HepG2 (cell line): ENCODE measurements at places on chromosomes 7 and 10.

DNA sequence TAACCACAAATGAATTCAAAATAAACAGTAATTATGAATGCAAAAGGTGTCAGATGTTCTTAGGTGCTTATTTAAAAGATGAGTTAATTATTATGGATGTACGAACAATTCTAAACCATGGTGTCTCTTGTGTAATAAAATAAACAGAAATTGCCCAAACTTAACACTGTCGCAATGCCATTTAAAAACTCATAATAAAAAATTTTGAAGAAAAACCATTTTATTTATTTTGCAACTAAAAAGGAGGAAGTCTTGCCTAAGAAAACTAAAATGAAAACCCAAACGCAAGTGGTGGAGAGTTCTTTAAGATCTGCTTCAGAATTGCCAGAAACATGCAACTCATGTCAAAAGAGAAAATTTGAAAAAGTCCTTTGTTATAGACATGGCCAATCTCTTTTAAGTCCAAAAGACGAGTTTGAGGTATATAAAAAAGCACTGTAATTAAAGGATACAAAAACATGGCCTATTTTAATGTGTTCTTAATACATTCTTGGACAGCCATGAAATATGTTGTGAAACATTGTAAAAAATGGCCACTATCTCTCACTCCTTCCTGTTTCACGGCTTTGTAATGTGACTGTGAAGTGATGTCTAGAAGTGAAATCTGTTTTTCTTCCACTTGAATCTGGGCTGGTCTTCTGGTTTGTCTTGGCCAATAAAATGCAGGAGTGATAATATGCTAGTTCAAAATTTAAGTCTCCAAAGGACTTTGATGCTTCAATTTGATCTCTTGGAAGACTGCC, 322.9 kb downstream of the PRPF18 start:
- DNase-seq: no peak

DNA sequence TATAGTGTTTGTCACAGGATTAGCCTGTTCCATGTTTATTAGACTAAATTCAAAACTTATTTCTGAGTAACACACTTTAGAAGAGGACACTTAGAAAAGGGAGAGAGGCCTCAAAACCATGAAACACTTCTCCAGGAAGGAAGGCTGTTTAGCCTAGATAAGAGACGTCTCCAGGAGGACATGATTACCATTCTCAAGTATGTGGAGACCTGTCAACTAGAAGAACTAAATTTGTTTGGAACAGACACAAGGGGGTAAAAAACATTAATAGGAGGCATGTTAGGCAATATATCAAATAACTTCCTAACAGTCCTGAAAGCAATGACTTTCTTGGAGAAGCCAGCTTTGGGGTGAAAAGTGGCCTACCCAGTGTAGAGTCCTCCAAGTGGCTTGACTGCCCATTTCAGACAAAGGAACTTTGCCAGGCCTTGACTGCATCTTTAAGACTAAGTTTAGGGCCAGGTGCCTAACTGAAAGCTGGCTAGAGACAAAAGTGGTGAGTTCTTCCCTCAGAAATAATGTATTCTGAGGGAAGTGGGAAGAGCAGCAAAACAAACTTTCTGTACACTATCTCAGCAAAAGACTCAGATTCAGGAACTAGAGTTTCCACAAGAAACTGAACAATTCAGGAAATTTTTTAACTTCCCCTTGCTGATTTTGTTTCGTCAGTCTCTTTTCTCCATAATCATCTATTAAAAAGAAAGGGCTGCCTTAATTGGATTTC, 11.8 kb downstream of the NCOA4 start:
- DNase-seq: no peak

- no peak for DNase-seq
Observed at GRCh38 chr10:85786401-85786899, 580.1 kb downstream of the GRID1 start.

- DNase-seq: no peak
Observed at GRCh38 chr10:61157182-61157581, 213.2 kb upstream of the RHOBTB1 start.

DNA sequence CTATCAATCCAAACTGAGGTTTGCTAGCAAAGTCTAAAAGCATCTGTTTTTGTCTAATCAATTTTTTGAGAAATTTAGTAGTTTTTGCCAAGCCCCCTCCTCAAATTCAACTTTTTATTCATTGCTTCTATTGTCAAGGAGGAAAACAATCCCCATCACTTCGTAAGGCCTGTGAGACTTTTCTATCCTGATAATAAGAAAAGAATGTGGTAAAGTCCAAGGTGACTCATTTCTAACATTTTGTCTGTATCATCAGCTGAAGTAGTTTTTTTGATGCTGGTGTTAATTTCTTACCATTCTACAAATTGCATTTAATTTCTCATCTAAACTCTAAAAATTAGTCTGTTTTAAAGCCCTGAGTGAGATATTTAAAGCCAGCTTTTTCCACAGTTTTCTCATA, 11.7 kb downstream of the ANK3 start:
- DNase-seq: no peak

DNA sequence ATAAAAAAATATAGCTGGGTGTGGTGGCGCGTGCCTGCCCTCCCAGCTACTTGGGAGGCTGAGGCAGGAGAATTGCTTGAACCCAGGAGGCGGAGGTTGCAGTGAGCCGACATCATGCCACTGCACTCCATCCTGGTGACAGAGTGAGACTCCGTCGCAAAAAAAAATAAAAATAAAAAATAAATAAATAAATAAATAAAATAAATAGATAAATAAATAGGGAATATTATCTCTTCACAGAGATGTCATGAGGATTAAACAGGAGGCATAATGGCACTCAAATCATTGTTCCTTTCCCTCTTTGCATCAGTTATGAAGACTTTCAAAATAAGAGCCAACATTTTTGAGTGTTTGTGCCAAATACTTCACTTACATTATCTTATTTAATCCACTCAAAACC, 32.0 kb upstream of the BMPR1A start:
- DNase-seq: no peak

DNA sequence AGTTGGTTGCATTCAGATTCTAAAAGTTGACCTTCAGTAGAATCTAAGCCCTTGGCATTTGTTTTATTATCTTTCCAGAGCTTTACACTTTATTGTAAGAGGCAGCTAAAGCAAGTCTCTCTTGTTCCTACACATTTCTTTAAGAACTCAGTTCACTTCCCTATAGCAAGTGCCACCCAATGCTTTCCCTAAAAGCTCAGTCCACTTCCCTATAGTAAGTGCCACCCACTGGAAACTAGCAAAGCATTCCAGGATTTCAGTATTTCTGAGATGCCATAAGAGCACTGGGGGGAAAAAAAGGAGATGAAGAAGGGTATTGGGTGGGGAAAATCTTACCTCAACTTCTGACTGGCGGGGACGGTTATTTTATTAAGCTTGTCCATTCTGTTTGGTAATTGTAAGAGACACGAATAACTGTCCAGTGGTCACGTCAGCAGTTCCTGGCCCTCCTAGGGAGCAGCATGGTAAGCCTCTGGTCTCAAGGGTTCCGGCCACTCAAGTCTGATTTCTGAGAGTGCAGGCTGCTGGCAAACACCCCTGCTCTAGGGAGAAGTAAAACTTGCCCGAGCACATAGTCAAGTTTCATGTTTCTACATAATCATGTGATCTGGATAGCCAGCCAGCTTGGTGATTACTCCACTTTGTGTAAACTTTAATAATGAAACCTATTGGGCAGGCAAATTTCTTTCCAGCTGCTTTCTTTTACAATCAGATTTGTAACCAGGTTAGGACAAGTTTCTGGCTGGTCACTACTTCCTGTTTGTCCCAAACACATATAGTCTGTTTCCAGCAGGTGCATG, at the start of gene BLNK:
Gene BLNK (minus strand): TSS at position 554 of the 800 bp plus-strand sequence. CDS start 171 bp downstream, at position 383.
- DNase-seq: no peak

DNA sequence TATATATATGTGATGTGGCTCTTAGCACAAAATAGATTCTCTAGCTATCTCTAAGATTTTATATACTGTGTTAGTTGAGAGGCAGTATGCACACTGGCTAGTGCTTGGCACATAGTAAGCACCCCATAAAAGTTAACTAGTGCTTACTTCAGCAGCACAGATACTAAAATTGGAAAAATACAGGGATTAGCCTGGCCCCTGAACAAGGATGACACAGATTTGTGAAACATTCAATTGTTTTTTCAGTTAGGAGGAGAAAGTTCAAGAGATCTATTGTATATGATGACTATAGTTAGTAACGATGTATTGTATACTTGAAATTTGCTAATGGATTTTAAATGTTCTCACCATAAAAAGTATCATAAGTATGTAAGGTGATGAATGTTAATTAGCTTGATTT, 78.3 kb upstream of the LRRC17 start:
- DNase-seq: no peak

DNA sequence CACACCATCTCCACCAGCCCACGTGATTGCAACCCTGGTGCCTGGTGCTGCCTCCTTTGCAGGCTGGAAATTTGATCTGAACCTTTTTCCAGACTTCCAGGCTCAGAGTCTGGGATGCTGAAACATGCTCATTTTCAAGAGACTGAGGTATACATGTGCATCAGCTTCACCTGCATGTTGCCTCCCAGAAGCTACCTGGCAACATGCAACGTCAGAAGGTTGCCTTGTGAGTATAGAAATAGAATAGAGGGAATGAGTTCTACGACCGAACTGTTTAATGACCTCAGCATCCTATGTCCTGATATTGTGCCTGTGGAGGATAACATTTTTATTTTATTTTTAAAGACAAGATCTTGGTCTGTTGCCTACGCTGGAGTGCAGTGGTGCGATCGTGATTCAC, 1.9 kb upstream of the ZNF212 start:
- no peak for DNase-seq

GRCh38 chr10:124917428-124918190, 24.3 kb upstream of the ZRANB1 start:
- DNase-seq: peak; percentile 39

GRCh38 chr10:77604941-77605351, 32.7 kb downstream of the KCNMA1 start:
- DNase-seq: no peak

GRCh38 chr7:114932991-114933390, 11.1 kb downstream of the MDFIC start:
- no peak for DNase-seq

GRCh38 chr7:17583786-17584185, 285.3 kb downstream of the AHR start:
- DNase-seq: no peak

DNA sequence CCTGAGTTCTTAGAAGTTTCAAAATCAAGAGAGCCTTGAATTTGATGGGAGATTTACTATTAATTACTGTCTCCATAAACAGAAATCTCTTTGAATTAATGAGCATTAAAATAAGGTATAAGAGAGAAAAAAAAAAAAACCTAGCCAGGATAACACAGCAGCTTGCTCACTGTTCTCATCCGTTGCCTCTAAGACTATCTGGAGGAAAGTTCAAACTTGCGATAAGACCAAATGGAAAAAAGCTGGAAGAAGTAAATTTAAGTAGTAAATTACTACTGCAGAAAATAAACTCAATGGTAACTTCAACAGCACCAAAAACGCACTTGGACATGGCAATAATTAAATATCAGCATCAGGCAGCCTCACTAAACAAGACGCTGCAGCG, 36.7 kb downstream of the GNA12 start:
- no peak for DNase-seq

DNA sequence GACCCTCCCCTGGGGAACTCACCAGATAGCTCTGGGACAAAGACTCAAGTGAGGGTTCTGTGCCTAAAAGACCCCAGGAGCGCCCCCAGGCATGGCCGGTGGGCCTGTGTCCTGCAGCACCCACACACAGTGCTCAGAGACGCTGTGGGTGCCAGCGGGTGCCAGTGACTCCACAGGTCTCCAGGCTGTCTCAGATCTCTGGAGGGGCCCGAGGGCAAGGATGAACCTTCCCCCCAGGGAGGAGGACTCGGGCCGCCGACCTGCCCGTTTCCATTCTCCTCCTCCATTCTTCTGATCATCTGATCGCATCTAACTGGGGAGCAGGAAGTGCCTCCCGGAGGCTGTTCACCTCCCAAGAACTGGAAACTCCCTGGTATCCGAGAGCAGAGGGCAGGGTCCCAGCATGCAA, 980 bp downstream of the ADAM8 start:
- DNase-seq: no peak

GRCh38 chr10:75602341-75602740, 170.9 kb downstream of the LRMDA start:
- no peak for DNase-seq

DNA sequence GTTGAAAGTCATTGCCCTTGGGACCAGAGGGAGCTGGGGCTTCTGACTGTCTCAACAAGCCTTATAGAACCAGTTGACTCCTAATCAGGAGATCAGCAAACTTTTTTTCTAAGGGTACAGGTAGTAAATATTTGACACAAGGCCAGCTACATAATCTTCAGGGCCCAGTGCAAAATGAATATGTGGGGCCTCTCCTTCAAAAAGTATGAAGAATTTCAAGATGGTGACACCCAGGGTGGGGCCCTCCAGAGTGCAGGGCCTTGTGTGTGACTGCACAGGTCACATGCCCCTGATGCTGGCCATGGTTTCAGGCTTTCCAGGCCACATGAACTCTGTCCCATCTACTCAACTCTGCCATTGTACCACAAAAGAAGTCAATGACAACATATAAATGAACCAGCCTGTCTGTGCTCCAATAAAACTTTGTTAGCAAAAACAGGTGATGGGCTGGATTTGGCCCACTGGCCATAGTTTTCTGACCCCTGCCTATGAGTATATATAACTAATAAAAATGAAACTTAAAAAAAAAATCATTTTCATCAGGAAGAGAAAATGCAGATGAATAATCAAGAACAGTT, 6.1 kb downstream of the MMRN2 start:
- no peak for DNase-seq

- no peak for DNase-seq
Observed at GRCh38 chr10:37965006-37965405, 11.4 kb downstream of the ZNF25 start.

DNA sequence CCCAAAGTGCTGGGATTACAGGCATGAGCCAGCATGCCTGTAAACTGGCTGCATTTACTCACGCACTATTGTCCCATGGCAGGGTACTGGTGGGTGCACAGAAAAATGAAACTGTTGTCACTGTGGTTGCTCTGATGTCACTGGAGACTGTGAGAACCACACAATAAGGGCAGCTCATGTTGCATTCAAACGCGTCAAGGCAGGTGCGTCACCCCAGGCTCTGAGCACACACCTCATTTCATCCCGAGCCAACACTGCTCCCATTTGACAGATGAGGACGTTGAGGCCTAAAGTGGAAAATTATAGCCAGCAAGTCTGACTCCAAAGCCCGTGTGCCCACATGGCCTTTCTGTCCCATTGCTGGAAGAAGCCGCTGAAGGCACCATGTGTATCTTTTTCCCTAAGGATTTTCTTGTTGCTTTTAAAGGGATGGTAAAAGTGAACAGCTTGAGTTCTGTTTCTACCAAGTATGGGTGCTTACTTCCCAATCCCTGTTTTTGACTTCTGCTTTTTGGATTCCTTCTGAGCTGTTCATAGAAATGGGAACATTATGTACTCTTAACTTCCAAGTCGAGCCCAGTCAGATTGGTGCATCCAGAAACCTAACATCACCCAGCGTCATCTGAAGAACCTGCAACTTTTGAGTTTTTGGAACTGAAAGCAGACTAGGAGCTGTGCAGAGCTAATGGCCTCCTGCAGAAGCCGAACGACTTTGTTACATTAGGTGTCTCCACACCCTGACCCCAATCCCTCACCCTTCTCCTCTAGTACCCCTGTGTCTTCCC, 60.1 kb upstream of the CARD11 start:
- DNase-seq: no peak
